Putamen (tissue), 1 donor: ENCODE measurements at places on chromosomes 2 and 18.

GRCh38 chr2:209411296-209411695 is 12.6 kb upstream of the MAP2 start:
- no peak for DNase-seq

DNA sequence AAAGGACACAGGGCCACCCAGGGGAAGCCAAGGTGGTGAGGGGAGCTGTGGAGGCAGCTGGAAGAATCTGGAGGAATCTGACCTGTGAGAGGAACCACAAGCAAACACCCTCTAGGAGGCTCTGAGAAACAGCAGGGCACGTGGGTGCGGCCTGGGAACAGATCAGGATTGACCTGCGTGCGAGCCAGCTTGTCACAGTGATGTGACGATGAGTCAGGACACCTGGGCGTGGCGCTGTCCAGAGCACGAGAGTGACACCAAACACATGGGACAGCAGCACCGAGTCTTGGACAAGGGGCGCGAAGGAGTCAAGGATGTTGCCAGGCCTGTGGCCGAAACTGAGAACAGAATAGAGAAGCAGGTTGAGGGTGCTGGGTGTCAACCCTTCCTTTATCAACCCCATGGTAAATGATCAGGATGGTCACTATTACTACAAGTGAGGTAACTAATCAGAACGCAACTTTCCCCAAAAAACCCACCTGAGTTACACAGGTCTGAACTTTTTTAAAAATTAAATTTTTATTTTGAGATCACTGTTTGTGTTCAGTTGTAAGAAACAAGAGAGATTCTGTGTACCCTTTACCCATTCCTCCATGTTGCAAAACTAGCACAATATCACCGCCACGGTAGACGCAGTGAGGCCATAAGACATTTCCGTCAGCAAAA is 637 bp upstream of the SFT2D3 start:
- DNase-seq = no peak

GRCh38 chr18:69590150-69590549 is 189.5 kb downstream of the DOK6 start:
- no peak for DNase-seq

GRCh38 chr18:26516964-26517363 is 31.4 kb downstream of the KCTD1 start:
- DNase-seq = peak; percentile 50

DNA sequence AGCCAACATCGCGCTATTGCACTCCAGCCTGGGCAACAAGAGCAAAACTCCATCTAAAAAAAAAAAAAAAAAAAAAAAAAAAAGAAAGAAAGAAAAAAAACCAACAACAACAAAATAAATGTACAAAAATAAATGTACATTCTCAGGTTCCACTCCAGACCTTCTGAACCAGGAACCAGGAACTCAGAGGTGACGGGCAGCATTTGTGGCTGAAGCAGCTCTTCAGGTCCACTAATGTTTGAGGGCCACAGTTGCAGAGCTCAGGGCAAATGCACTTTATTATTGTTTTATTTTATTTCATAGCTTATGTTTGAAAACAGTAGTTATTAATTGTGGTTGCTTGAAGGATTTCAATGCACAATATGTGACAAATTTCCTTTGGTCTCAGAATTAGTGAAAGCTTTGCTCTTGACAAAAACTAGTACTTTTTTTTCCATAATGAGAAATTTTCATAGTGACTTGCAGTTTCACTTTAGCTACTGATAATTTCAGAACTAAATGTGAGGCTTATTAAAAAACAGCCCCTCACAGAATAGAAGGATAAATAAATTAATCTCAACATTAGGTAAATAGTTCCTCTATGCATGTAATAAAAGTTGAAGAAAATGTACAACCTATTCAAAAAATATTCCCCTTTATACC is 378.4 kb upstream of the SPHKAP start:
- no peak for DNase-seq

- peak; percentile 73 for DNase-seq
These were observed 52.9 kb upstream of the XDH start for GRCh38 chr2:31467426-31467825.

- no peak for DNase-seq
These were observed 140.9 kb downstream of the PIEZO2 start for GRCh38 chr18:11008505-11008904.

GRCh38 chr18:72910045-72910444 is 42.3 kb upstream of the NETO1 start:
- no peak for DNase-seq

GRCh38 chr2:185471441-185471840 is 267.2 kb upstream of the FSIP2 start:
- DNase-seq = no peak

DNA sequence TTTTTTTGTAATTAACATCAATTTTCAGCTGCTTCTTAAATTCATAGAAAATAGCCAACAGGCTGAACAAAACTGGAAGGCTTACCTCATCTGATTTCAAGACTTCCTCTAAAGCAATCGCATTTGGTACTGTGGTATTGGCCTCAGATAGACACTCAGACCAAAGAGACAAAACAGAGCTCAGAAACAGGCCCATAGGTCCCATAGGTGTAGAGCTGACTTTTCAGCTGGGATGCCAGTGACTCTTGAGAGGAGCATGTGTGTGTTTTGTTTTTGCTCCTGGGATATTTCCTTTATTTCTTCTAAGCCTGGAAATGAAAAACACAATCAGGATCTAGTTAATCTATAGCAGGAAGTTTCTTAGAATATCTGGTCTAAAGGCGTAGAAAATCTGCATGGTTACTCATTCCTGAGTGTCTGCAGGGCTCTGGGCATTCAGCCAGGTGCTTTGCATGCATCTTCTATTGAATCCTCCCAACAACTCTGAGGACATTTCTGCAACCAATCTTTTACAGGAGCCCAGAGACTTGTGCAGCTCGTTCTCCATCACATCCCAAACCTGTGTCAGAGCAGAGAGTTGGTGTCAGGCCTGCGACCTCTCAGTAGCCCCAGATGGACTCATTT is 190.8 kb downstream of the RTP5 start:
- DNase-seq = no peak

GRCh38 chr2:9002637-9003365 is 683 bp downstream of the MBOAT2 start:
- DNase-seq = peak; percentile 29

GRCh38 chr18:61535401-61535800 is 202.2 kb downstream of the CDH20 start:
- DNase-seq = no peak

DNA sequence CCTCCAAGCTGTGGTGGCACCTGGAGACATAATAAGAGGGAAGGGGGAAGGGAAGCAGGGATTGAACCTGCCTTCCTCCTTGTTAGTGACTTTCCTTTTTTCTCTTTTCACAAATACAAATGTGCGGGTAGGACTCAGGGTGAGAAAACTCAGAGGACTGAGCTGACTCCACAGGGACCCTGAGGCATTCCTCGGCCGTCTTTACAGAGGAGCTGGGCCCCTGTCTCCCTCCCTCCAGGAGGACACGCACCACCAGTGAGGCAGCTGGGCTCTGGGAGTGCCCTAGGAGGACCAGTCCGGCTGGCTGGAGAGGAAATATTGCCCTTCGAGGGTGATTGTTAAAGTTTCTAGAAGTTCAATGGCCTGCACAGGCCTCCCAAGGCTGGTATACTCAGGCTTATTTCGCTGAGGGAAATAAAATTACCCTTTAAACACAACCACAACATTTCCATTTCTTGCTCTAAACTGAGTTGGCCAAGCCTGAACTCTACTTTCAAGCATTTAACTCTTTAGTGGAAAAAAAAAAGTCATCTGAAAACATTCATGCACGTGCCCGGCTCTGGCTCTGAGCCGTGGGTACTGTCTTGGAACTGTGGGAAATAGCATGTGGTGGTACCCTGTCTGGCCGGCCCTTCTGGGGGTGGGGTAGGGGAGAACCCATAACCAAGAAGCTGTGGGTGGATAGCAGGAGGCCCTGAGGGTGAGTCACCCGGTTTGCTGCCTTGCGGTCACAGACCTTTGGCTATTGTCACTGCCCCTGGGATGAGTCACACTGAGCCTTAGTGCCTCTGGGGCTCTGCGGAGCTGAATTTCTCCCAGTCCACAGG is 116.0 kb downstream of the COPS8 start:
- no peak for DNase-seq

GRCh38 chr2:61288070-61288841 is 126.3 kb downstream of the C2orf74 start:
- no peak for DNase-seq

DNA sequence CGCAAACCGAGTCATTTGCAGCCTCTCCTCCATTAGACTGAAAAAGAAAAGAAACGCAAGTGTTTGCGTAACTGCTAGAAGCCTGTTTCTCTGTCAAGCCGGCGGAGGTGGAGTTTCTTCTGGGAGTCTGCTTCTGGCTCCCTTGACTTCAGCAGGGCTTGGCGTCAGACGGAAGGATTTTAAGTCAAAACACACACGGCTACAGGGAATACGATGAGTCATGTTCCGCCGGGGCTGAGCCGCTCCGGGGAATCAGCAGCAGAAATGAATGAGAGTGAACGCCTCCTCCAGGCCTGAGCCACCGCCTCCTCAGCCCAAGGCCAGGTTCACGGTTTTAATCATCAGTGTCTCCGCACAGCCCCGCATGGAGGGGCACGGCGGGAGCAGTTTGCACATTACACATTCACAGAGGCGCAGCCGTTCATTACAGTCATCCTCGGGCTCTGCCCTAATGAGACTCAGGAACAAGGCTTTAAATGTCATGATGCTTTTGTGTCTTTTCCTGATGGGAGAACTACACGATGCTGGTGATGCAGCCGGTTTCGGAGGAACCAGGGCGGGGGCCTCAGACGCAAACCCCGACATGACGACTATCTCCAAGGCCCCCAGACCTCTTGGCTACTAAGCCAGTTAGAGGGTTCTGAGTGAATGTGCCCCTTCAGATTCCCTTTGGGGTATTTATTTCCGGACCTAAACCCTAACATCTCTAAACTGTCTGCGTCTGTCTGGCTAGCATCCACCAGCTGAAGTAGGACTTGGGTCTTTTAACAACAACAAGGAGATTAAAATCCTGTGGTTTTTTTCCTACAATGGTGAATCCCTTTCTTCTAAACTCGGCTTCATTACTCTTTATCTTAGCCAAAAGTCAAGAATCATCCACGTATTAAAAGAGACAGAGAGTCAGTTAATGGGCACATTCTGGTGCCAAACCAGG is 11.1 kb upstream of the SCG2 start:
- DNase-seq = peak; percentile 89

DNA sequence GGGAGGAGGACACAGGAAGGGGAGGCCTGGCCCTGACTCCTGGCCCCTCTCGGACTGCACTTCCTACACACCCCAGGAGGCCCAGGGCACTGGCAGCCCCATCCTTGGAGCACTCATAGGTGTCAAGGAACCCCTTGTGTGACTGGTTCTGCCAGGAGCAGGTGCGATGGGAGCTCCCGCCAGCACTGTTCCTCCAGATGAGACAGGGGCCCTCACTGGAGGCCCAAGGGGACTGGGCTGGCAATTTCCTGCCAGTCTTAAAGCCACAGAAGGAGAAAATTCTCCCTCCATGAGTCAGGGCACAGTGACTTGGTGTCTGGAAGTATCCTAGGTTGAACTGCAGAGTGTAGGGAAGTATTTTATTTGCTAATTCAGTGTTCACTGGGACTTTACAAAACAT is 42.8 kb upstream of the MAL start:
- no peak for DNase-seq

- DNase-seq = no peak
These were observed 20.6 kb downstream of the MBD2 start for GRCh38 chr18:54203914-54204313.

DNA sequence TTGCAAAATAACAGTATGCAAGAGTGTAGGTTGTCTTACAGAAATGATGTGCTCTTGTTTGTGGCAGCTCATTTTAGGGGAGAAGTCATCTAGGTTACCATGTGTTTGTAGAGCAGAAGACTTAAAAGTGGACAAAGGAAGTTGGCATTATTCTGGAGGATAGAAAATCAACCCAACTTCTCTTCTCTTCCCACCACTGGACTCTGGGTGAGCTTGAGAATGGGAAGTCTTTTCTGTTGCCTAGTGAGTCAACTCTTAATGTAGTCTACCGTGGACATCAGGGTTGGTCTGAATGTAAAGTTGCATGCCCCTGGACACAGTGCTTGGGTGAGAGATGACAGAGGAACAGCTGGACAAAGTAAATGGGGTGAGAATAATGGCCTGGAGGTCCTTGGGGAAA is 98.3 kb downstream of the FMNL2 start:
- no peak for DNase-seq

GRCh38 chr2:224444021-224444420 is 42.1 kb upstream of the FAM124B start:
- no peak for DNase-seq

DNA sequence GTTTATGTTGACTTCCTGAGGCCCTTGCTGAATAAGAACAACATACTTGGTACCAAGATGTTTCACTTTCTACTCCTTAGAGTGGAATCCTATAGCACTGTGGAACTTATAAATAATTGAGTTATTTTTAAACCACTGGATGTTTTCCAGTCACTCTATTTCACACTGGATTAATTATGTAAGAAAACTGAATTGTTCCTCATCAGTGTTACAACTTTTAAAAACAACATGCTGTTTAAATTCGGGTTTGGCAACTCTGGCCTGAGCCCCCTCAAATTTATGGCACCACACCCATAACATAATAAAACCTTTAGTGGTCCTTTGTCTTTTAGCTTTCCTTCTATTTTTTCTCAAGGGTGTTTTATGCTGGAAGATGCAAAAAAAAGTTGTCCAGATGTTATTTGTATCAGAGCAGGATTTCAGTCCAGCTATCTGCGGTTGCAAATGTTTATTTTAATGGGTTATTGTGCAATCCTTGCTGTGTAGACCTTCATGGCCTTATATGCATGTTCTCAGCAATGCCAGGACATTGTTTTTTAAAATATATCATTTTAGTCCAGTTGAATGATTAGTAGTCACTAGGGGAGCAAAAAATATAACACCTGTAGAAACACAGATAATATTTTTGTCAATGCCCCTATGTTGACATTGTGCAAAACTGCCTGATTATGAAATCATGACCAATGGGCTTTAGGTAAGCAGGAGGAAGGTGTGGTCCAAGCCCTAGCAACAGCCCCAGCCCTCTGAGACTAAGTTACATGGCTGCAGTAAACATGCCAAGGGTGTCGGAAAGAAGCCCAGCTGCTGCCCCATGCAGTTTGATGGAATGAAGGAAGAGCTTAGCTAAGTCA is 638.0 kb upstream of the ZEB2 start:
- no peak for DNase-seq

DNA sequence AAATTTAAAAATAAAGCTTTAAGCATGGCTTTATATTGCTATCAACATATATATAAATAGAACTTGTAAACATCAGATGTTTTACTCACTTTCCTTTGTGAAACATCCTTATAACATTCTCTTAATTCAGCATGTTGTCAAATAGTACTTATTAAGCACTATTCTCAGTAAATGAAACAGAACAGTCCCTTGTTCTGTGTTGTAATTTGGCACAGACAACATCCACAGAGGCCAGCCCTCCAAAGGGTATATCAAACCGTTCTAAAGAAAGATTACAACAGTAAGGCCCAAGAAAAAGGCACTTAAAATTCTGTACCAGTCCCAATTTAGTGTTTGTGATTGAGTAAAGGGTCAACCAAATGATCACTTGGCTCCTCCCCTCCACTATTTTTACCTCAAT is 46.0 kb downstream of the GAREM1 start:
- no peak for DNase-seq

GRCh38 chr2:185436787-185437372 is 301.7 kb upstream of the FSIP2 start:
- no peak for DNase-seq
